ENCODE measurements at places on chromosomes 4 and X.

GRCh38 chrX:120769576-120770341, 105.9 kb downstream of the CT47B1 start:
- no peak for DNase-seq

- DNase-seq = no peak
These were observed 171.1 kb downstream of the PALLD start for GRCh38 chr4:168667921-168668320.

- no peak for DNase-seq
These were observed 74.0 kb downstream of the RPA4 start for GRCh38 chrX:96957718-96958117.

DNA sequence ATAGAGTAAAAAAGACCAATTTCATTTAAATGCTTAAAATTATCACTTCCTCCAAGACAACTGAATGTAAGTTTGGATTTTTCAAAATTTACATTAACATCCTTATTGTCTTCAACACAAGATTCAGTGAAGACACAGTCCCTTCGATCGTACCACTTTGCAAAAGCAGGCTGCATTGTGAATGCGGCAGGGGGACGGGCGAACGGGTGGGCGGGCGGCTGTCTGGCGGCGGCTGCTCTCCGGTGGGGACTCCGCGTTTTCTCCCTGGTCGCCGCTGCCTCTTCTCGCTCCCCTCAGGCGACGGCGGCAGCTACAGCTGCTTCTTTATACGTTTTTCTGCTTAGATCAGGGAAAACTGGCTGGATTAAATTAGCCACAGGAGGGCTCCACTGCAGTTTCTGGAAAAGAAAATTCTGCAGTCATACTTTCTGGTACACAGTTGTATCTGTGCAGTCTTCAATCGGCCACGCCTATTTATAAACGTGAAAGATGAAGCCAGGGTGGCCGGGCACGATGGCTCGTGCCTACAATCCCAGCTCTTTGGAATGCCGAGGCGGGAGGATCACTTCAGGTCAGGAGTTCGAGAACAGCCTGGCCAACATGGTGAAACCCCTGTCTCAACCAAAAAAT, 33.9 kb upstream of the HPF1 start:
- peak; percentile 66 for DNase-seq

DNA sequence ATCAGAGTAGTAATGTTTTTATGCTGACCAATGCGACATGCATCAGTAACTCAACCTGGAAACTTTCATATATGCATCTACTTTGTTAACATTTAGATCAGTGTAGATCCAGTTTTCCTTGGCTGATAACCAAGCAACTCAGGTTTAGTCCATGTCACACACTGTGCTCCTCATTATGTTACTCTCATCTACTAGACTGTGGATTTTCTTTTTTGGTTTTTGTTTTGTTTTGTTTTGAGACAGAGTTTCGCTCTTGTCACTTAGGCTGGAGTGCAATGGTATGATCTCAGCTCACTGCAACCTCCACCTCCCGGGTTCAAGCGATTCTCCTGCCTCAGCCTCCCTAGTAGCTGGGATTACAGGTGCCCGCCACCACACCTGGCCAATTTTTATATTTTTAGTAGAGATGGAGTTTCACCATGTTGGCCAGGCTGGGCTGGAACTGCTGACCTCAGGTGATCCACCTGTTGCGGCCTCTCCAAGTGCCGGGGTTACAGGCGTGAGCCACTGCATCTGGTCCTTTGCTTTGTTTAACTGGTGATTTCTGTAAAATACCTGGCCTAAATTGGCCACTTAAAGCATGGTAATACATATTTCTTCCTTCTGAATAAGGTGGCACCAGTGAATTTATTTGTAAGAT, 48.6 kb downstream of the SMARCAD1 start:
- no peak for DNase-seq

All from WTC11 (cell line).